ENCODE measurements at places on chromosomes 12 and 14. TPM values are rescaled to one million over a fixed set of nuclear protein-coding genes. Genes with fewer than 3 reads are reported as not detected.

- no peak for DNase-seq
Observed at GRCh38 chr14:58809520-58809919, 171.8 kb downstream of the DACT1 start.

- no peak for DNase-seq
Observed at GRCh38 chr12:19055589-19055988, 73.9 kb upstream of the PLEKHA5 start.

- no peak for DNase-seq
Observed at GRCh38 chr14:22231018-22231417, 358.0 kb downstream of the DAD1 start.

DNA sequence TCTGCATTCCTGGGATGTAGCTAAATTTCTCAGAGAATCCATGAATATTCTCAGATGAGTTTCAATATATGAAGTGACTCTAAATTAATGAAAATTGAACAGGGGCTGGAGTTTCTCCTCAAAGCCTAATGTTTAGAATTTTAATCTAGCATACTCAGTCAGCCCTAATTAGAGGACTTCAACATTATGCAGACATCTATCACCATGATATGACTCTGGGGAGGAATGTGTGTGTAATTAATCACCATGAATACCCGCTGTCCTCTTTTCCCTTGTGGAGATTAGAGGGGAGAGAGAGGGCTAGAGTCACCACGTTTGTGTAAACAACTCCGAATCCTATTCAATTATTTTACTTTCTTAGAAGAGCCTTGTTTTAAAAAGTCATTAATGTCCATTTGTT lies 698.6 kb upstream of the MDGA2 start:
- no peak for DNase-seq

- no peak for DNase-seq
Observed at GRCh38 chr14:101824339-101824727, 62.8 kb downstream of the PPP2R5C start.

DNA sequence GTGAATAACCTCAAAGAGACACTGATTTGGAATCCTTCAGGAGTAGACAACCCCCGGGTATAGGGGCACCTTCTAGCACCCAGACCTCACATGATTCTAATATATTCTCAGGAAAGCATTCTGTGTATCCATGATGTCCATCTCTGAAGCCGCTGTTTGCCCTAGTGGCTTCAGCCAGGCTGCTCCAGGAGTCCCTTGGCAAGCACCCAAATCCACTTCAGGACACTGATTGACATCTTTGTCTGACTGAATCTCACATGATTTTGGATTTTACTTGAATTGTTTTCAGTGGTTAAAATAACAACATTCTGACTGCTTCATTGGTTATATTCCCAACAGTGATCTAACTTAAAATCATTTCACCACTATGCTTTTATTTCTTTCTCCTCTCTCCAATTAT lies 390.5 kb upstream of the CLEC14A start:
- no peak for DNase-seq

GRCh38 chr14:73833034-73833433 lies 18.6 kb upstream of the PTGR2 start:
- DNase-seq: no peak

CCND2 gene
- total RNA-seq: 108 TPM

SMCO2 gene
- not detected for total RNA-seq

All from thoracic aorta (tissue), 2 donors.